T-helper 1 cell (primary cell): ENCODE measurements at places on chromosomes 4 and X.
A peak's percentile ranks its signal among the peaks of the same experiment; 100 is the strongest.

GRCh38 chr4:122758033-122758432, 25.5 kb downstream of the BBS12 start:
- no peak for DNase-seq

DNA sequence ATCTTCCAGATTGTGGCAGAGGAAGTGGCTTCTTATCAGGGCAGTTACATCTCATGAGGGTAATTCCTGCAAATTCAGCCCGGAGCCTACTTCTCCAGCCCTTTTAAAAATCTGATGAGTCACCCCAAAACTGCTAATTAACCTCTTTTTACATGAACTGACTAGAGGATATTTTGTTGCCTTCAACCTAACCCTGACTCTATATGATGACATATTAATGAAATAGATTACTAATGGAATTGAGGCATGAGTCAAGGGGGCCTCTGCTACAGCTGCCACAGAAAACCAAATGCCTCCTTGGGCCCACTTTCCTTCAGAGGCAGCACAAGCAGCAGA, 72.5 kb downstream of the QRFPR start:
- DNase-seq, result no peak

GRCh38 chrX:6732101-6732500, 197.2 kb upstream of the VCX3A start:
- DNase-seq, result no peak

GRCh38 chr4:92362028-92362427, 58.3 kb downstream of the GRID2 start:
- no peak for DNase-seq

DNA sequence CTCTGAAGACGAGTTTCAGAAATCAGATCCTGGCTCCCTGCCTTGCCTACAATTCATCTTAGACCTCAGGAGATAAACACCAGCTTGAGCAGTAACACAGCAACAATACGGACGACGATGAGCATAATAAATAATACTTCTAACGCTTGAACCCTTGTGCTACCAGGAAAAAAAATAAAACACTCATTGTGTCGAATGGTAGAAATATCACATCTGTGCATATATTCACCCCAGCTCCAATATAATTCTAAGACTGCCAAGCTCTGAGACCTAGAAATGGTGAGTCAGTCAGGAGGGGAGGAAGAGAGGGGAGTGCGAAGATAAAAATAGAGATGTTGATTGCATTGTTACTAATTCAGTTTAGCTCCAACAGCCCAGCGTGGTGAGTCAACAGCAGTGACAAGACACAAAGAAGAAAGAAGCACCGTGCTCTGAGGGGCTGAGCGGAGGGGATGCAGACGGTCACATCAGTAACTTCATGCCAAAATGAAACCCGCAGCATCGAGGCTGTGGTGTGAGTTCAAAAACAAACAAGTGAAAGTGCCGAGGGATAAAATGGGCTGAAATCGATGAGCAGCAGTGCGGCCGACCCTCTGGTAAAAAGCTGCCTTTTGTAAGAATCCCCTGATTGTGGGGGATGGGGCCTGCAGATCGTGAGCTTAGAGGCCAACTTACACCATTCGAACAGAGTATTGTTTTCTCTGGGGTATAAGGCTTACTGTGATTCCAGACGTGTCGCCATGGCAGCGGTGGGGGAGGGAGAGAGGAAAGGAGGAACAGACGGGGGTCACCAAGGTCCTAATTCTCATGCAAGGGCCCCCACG, 150.4 kb downstream of the MGST2 start:
- DNase-seq, result no peak

DNA sequence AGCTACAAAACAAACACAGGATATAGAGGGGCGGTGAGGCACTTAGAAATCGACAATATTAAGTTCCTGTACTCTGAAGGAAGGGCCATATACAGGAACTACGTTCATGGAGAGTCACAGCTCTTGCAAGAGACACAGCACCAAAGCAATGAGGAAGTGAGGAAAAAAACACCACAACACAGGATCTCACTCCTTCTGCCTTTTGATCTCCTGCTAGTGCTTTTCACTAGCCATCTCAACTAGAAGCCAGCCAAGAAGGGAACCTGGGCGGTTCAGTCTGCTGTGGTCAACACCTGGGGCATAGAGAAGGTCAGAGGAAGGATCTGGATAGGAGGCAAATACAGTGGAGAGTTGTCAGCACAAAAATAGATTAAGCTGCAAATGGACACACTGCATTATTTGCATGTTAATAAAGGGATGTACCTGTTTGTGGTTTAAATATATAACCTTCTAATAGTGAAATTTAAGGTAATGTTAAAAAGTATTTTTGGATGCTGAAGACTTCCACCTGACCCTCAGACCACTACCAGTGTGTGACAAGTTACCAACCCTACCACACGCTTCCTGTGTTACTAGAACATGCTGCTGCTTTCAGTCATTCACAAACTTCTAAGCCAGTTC, 104.6 kb downstream of the DTHD1 start:
- DNase-seq, result peak; percentile 14

DNA sequence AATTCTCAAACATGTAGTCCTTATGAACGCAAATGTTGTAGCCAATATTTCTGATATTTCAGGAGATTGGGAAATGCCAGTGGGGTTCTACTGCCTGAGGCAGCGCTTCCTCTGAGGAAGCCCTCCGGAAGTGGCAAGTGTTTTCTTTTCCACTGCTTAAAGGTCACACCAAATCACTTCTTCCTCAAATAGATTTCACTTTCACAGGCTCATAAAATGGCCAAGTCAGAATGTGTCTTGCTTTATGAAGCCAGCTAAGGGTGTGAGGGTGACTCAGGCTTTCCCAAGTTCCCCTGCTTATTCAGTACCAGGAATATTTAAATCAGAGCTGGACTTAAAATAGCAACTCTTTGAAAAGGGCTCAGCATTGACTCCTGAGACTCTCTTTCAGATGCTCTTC, 514.2 kb upstream of the DIPK2B start:
- DNase-seq, result no peak

- DNase-seq, result no peak
Measured at GRCh38 chrX:38233891-38234667, 13.4 kb upstream of the SRPX start.

GRCh38 chr4:139454111-139455045, at the start of gene RAB33B:
TSS of gene RAB33B (plus strand) at chr4:139454121. CDS start at chr4:139454196, 75 bp downstream.
- DNase-seq, result no peak
